ENCODE measurements at places on chromosomes 11 and 22.

- no peak for DNase-seq
Measured at GRCh38 chr11:112794331-112794846, 166.8 kb upstream of the NCAM1 start.

DNA sequence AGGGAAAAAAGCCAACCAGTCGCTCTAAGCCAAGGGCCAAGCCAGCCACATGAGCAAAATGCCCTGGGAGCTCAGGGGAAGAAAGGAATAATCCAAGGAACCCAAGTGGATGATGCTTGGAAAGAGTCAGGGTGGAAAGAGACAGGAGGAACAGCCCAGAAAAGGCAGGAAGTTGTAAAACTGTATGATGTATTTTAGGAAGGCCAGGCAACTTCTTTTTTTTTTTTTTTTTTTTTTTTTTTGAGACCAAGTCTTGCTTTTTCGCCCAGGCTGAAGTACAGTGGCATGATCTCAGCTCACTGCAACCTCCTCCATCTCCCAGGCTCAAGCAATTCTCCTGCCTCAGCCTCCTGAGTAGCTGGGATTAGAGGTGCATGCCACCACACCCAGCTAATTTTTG lies 1.6 kb downstream of the LGALS12 start:
- no peak for DNase-seq

DNA sequence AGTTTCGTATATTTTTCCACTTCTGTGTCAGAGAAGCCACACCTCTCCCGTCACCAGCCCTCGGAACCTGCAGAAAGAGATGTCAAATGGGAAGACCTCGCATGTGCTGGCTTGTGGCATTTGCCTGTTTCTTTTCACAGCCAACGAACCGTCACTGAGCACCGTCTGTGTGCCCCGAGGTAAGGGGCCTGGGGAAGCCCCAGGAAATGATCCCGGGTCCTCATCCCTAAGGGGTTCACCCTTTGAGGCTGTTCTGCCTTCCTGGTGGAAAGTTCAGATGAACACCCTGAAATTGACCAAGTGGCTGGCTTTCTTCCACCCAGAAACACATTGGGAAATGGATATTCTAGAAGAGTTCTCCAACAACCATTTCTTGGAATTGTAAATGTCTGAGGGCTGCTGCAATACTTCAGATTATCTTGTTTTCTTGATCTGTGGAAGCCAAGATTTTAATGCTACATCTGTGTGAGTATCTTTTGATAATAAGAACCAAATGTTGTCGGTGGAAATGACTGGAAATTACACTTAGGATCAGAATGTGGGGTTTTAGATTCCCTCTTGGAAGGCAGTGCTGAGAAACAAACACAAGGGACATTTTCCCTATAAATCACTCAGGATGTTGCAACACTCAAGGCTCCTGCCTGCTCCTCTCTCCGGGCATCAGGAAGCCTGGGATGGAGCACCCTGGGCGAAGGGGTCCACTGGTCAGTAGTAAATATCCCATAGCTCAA lies 37.6 kb downstream of the RIBC2 start:
- no peak for DNase-seq

DNA sequence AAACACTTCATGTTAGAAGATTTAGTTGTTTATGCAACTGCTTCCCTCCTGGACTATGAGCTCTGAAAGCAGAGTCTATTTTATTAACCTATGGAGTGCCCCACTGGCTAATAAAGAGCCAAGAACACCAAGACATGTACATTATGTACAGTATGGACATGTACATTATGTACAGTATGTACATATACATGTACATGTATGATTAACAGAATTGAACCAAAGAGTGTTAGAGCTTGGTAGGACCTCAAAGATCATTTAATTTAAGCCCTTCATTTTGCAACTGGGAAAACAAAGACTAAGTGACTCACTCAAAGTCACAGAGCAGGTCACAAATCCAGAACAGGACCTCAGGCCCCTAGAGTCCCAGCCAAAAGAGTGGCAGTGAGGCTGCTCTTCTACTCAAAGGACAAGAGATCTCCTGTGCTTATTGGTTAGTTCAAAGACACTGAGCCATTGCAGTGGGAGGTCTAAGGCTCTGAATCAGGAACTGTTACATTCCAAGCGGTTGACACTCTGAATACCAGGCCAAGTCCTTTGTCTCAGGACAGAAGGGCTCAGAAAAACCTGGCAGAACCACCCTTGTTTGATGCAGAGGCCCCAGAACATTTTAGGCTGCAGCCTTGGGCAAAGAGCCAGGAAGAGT lies 103.8 kb downstream of the FAM168A start:
- no peak for DNase-seq

DNA sequence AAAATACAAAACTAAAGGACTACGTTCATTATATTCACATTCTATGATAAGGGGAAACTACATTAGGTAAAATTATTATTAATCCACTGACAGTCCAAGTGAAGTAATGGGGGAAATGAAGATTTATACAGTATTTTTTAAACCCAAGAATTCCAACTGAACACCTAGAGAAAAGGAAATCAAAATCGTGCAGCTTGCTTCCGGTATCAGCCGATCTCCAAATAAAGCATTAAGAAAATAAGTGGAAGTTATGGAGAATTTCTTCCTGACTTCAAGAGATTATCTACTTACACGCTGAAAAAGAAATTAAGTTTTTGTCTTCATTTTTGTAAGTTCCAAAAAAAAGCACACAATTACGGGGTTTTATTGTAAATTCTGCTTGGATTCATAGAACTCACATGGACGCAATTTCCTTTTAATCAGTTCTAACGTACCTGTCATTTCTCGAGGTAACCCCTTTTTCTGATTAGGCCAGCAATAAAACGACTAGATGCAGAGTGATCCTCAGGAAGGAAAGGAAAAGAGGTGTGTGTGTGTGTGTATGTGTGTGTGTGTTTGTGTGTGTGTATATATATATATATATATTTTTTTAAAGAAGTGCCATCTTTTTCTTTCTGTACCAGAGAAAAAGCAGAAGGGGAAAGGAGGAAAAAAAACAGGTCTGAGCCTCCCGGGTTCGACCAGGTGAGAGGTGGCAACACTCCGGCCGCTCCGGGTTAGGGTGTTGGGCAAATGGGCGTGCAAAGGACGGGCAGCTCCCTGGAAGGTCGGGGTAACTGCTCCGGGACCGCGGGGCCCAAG lies 1.1 kb downstream of the ZBTB44 start:
- no peak for DNase-seq

GRCh38 chr11:130418756-130419155 lies 9.7 kb downstream of the ADAMTS8 start:
- no peak for DNase-seq

GRCh38 chr22:47678048-47678447 lies 915.6 kb downstream of the TBC1D22A start:
- no peak for DNase-seq

DNA sequence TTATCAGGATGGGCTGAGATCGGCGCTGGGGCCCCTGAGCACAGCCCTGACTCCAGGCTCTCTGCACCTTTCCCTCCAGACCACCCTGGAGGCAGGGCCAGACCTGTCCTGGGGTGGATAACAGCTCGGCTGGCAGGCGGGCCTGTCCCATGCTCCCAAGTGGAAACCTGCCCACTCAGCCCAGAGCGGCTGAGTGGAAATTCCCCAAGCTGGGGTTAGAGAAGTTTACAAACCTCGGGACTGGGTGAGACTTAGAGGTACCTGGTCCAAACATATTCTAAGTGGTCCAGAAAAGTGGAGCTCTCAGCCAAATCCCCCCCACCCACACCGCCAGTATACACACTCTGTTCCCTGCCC lies 4.8 kb upstream of the FXYD2 start:
- no peak for DNase-seq

- peak; percentile 19 for DNase-seq
Measured at GRCh38 chr11:118923721-118924587, 1.8 kb downstream of the BCL9L start.

- no peak for DNase-seq
Measured at GRCh38 chr22:48566741-48567140, 1260.9 kb downstream of the BRD1 start.

GRCh38 chr11:81897639-81898038 lies 836.0 kb downstream of the FAM181B start:
- DNase-seq: no peak

GRCh38 chr11:96197801-96198701 lies 144.9 kb downstream of the MAML2 start:
- peak; percentile 63 for DNase-seq

DNA sequence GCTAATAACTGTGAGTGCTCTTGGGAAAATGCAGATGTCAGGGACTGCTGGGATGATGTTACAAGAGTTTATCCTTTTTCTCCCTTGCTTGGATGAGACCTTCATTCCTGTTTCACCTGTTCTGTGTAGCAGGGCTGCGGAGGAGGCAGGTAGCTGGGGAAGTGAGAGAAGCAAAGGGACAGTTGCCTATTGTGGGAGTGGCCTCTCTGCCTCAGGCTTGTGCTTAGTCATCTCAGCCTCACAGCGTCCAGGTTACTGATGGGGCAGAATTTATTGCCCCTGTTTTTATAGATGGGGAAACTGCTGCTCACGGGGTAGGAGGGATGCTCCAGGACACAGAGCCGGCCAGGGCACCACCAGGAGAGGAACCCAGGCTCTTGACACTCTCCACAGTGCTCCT lies 1.7 kb downstream of the STX3 start:
- no peak for DNase-seq

- no peak for DNase-seq
Measured at GRCh38 chr11:64853709-64854108, 9.3 kb upstream of the CDC42BPG start.

GRCh38 chr11:69984457-69985261 lies 93.5 kb upstream of the ANO1 start:
- DNase-seq: no peak

Data from inflammatory macrophage treated with lipopolysaccharide for 1 hour (primary cell).